Mesangial cell (primary cell): ENCODE measurements at places on chromosomes 5 and 9. TPM values are rescaled to one million over a fixed set of nuclear protein-coding genes. Genes with fewer than 3 reads are reported as not detected.

QRFP gene
- not detected in 2 replicates for total RNA-seq

FCN2 gene
- not detected in 2 replicates for total RNA-seq

CCDC187 gene
- total RNA-seq: 0.25 TPM in 1 of 2 replicates, not detected in the other

SPATA6L gene
- total RNA-seq: 2.1 and 2.9 TPM in 2 replicates

ZNF484 gene
- total RNA-seq: 3.1 and 5.7 TPM in 2 replicates

DNAH5 gene
- total RNA-seq: 0.76 and 0.98 TPM in 2 replicates

FOXD1 gene
- total RNA-seq: 52.2 and 72.4 TPM in 2 replicates

RASGRF2 gene
- total RNA-seq: 0.51 and 2.6 TPM in 2 replicates

FAM151B gene
- total RNA-seq: 0.16 and 0.89 TPM in 2 replicates

SKP2 gene
- 25.6 and 31.3 TPM in 2 replicates for total RNA-seq
